ENCODE measurements at places on chromosomes 2 and 18. TPM values are rescaled to one million over a fixed set of nuclear protein-coding genes. Genes with fewer than 3 reads are reported as not detected.

PMS1 gene
- 13.7 TPM for total RNA-seq

DNA sequence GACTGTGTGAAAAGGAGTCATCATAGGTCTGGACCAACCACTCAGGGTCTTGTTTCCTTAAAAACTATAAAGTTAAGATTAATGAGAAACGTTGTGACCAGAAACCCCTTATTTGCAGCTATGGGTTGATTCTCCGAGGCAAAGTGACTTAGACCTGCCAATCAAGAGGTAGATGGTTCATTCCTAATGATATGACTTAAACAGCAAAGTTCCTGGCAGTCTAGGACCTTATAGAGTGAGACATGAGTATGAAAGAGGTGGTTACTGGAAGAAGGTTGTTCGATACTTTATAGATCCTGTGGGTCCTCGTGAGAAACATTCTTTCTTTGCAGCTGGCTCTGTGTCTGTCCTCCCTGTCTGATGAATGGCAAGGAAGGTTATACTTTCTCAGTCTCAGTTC lies 8.0 kb downstream of the SFXN5 start:
- no peak for DNase-seq

GRCh38 chr2:54360055-54360792 lies 95.9 kb upstream of the SPTBN1 start:
- no peak for DNase-seq

GRCh38 chr2:212264187-212264586 lies 274.4 kb downstream of the ERBB4 start:
- DNase-seq, result no peak

DNA sequence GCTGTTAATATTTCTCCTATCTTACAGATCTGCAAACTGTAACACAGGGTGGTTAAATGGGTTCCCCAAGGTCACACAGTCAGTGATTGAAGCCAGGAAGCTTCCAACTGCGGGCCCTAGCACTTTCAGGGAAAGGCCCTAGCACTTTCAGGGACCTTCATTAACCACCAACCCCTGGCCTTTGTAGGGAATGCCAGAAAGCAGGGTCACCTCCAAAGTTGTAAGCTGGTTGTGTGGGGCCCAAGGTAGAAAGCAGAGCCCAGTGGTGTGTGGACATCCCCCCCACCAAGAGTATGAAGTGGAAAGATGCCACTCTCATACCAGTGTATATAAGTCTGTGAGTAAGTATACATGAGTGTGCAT lies 4.4 kb downstream of the DLX2 start:
- DNase-seq, result no peak

- DNase-seq, result no peak
These were observed 199.4 kb downstream of the NYAP2 start for GRCh38 chr2:225598897-225599296.
